SHP77 treated with DMSO at 0.1 percent for 48 hours (cell line): ENCODE measurements at places on chromosomes 11 and 22.

GRCh38 chr11:1151366-1152315 lies 6.1 kb upstream of the MUC5AC start:
- DNase-seq: no peak

DNA sequence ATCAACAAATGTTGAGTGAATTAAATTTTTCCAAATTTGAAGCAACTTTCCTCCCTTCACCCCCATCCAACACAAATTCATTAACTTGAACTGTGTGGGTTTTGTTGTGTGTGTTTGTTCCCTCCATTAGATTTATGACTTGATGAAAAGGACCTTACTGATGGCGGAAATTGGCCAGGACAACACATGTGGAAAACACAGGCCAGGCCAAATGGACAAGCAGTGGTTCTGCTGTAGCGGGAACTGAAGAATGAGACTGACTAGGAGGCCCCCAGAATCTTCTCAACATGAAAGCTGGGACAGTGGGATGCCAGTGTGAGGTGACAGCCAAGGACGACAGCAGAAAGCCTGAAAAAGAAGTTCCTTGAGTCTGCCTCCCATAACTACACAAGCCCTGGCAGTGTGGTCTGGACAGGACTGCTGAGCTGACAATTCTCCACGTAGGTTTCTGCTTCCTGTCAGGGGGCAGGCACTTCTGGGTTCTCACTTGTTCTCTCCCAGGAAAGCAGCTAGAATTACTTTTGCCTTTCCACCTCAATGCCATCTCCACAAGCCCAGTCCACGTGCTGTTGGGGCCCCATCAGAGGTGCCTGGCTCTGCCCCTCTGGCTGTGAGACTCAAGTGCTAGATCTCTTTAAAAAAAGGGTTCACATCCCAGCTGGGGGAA lies 94.3 kb downstream of the ETS1 start:
- DNase-seq: no peak

DNA sequence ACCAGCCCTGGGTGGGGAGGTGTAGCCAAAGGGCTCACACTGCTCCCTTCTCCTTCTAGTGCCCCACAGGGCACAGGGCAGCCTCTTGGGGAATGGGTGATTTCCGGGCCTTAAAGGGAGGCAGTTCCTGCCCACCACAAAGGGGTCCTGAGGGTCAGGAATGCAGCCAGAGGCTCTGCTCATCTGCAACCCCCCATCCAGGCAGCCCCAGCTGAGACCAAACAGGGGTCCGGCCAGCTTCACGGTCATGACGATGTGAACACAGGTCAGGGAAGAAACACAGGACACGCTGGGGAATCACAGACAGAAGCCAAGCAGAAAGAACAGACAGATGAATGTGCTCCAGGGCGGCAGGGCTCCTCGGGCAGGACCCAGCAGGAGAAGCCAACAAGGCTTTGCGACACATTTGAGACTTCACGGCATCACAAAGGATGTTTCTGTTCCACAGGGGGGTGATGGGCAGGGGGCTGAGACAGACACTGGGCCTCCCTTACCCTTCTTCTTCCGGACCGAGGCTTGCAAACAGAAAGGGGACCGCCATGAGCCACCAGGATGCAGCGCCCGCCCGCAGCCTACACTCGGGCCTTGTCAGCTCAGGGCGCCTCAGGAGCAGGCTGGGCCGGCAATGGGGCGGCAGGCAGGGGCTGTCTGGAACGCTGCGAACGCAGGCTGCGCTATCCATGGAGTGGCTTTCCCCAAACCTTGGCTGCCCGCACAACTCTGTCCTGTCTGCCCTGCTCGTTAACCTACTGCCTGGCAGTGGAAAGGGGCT lies 101.9 kb downstream of the CTTN start:
- DNase-seq: no peak

DNA sequence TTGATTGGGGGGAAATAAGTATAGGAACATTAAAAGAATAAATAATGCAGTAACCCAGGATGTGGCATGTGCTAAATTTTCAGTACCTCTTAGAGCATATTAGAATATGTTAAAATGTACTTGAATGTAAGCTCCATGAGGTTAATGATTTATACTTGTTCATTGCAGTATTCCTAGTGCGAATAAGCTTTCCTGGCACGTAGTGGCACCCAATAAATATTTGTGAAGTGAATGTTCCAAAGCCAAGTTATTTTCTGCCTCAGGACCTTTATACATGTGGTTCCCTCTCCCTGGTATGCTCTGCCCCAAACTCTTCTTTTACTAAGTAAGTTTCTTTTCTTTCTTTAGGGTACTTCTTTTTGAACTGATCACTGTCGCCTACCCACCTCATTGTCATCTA lies 118.8 kb downstream of the DBX1 start:
- no peak for DNase-seq

DNA sequence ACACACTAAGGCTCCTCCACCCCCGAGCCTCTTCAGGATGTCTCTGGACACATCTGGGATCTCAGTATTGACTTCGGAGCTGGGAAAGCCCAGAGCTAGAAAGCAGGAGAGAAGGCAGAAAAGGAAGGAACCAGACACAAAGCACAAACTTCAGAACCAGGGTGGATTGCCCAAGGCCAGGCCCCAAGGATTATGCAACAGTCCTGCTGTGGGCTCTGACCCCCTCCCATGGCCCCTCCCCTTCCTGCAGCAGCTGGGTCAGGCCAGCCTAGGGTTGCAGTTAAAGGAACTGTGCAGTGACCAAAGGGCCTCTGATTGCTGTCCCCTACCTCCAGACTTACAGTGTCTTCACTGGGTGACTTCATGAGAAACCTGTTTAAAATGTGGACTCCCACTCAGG lies 5.3 kb downstream of the KCNE3 start:
- no peak for DNase-seq

DNA sequence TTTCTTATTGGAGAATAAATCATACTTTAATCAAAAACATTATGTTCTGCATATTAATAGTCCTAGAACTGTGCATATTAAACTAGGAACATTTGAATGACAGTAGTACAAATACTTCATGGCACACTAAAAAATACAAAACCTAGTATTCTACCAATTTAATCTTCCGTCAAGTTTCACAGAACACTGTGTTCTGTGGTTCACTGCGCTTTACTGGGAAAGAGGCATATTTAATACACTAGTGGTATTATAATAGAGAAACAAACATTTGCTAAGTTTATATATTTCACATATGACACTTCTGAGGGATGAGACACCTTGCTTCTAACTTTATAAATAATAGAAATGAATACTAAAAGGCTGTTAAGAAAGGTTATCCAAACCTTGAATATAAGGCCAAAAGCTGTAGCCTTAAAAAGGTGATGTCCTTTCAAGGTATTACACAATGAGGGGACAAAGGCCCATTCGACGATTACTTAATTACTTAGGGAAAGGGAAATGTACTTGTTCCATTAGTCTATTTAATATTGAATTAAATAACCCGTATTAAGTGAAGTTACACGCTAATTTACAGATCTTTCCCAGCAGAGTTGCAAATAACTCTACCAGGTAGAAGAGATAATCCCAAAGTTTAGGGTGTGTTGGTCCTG lies 48.0 kb downstream of the NARS2 start:
- DNase-seq: no peak

DNA sequence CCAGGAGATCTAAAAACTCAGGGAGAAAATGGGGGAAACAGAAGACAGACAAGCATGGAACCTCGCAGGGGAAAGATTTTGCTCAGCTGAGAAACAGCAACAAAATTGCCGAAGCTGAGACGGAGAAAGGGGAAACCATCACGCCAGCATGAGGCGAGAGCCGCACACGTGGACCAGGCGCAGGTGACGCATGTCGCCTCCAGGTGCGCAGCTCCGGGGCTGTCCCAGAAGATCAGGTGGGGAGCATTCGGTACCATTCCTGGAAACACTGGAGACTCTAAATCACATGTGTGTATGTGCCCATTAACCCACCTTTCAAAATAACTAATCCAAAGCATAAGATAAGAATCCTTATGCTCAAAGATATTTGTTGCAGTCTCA lies 121.7 kb downstream of the BRD1 start:
- DNase-seq: no peak

DNA sequence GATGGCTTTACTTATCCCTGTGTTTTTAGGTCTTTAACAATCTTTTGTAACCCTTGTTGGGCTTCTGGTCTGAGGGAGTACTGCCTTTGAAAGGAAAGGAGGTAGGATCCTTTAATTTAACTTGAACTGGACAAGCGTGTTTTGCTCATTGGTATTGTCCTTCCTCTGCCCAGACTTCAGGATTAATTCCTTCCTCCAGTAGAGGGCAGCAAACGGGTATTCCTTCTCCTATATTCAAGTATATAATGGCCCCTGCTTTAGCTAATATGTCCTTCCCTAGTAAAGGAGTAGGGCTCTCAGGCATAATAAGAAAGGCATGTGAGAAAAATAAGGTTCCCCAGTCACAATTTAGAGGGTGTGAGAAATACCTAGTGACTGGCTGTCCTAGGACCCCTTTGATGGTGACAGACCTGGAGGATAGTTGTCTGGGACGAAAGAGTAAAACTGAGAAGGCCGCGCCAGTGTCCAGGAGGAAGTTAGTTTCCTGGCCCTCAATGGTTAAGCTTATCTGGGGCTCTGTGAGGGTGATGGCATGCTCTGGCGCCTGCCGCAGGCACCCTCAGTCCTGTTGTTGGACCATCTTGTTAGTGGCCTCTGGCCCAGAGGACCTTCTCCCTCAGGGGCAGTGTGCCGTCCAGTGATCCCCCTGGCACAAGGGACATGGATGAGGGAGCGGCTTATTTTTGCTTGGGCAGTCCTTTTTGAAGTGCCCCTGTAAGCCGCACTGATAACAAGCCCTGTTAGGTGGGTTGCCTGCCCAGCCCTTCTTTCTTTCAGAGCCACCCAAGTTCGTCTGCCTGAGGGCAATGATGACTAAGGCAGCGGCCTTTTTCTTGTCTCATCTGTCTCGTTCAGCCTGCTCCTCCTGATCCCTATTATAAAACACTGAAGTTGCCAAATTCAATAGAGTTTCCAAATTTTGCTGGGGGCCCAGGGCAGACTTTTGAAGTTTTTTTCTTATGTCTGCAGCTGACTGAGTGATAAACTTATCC lies 51.8 kb downstream of the C11orf71 start:
- DNase-seq: peak; percentile 7

DNA sequence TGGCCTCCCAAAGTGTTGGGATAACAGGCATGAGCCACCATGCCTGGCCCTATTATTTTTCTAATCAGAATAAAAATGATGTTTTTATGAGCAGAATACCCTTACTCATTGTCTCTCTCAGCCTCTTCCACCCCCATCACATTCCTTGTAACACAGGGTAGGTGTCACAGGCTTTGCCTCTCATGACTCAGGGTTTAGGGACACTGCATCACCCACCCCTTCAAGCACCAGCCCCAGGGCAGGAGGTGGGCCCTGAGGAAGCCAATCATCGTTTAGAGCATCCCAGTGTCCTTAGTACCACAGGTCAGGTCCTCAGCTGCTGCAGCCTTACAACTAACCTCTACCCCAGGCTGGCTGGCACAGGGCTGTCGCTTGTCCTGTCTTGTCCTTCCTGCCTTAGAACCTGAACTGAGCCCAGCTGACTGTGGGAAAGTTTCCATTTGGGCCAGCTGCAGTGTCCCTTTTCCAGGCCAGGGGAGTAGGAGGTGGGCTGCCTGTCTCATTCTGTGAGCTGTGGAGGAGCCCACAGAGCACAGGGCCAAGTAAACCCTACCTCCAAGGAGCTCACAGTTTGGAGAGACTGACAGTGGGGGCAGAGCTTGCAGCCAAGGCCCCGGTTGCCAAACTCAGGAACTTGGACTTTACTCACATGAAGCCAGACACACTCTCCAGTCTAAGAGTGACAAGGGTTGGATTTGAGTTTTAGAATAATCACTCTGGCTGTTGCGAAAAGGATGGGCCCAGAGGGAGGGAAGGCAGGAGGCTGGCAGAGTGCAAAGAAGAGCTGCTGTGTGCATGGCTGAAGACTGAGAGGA lies 19.5 kb upstream of the UVRAG start:
- no peak for DNase-seq

GRCh38 chr11:94002226-94002625 lies 18.9 kb upstream of the HEPHL1 start:
- DNase-seq: no peak
